ENCODE measurements at places on chromosomes 3 and 15.

DNA sequence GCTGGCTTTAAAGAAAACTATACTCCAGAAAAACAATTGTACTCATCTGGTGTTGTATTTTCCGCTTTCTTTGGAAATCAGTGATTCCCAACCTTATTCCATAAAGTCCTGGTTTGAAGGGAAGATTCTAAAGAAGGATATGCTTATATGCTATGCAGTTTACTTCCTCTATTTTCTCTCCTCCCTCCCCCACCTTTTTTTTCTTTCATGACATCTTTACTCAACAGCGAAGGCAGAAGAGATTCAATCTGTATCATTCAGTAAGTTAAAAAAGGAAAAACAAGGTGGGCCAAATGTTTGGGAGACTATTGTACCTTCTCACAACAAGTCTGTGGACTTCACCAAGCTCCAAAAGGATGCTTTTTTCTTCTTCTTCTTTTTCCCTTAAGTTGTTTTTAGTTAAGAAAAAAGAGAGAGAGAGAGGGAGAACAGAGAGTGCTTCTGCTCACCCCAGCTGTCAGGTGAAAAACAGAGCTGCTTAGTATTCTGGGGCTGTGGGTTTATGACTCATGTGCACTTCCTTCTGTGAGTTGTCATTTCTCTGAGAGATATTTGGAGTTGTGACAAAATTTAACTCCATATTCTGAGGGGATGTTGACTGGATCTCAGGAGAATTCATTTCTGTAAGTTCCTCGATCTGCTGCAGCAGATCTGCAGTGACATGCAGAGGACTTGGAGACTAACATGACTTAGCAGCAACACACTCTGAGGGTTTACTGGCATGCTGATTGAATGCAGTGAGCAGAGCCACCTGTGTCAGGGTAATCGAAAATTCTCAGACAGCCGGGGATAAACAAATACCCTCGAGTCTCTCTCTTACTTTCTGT lies 70.7 kb downstream of the SSR3 start:
- no peak for DNase-seq

DNA sequence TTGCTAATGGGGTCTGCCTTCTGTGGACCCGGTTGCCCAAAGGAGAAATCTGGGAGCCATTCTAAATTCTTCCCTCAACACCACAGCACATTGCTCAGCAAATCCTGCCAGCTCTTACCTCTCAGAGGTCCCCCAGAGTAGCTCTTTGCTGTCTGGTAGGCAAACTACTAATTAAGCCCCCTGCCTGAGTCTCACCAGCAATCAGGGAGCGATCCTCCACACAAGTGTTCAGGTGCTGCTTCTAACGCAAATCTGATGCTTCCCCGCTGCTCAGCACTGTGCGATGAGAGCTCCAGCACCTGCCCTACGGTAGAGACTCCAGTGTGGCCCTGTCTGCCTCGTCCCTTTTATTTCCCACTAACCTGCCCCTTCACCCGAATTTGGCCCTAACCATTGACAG lies 60.5 kb downstream of the HCN4 start:
- no peak for DNase-seq

- DNase-seq: peak; percentile 15
These were observed at the start of gene ACAD11 for GRCh38 chr3:132659365-132660051. TSS of gene ACAD11 (minus strand) at chr3:132659809. CDS start at chr3:132659751, 58 bp downstream.

- DNase-seq: no peak
These were observed 125.0 kb upstream of the TRIM42 start for GRCh38 chr3:140552898-140553297.

GRCh38 chr3:126737527-126737926 lies 33.5 kb downstream of the CHCHD6 start:
- DNase-seq: no peak

DNA sequence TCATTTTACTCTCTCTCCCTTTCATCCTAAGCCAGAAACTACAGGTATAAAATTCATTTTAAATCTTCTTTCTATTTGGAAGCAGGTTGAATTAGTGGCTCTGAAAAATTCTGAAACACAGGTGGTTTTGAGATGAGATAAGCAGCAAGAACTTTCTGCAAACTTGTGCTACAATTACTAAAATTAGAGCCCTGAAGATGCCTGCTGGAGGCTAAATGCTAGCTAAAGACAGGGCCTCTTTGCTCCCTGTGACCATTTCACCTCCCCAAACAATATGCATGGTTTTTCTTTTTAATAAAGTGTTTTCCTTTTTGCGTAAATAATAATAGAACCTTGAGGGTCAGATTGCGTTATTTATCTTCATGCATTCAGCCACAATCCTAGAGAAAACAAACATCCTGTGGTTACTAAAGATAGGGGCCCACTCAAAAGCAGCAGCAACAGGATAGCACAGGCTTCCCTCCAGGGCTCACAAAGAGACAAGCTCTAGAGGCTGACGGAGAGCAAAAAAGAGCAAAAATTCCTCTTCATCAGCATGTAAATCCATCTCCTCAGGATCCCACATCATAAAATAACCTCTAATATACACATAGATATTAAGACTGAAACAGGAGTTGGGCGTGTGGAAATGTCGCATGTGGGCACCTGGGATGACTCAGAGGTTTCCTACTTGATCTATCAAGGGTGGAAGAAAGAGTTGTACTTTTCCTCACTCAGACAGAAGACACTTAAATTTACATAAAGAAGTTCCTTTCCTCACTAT lies 26.5 kb upstream of the CP start:
- DNase-seq: no peak

- DNase-seq: no peak
These were observed 20.3 kb downstream of the CALML4 start for GRCh38 chr15:68184616-68185480.

DNA sequence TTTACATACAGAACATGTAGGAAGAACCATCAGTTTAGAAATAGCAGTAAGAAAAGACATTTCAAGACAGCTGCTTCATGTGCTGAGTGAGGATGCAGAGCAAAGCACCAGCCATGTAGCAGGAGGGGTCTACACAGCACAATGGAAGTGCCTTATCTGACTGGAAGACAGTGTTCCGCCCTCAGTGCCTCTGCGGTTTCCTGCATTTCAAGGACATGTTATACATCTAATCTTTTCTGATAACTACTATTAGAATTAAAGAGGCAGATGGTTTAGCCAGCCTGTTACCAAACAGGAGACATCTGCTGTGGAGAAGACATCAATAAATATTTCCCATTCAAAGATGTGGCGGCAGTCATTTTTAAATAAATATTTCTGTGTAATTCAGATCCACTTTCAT lies 10.6 kb downstream of the LSG1 start:
- no peak for DNase-seq

DNA sequence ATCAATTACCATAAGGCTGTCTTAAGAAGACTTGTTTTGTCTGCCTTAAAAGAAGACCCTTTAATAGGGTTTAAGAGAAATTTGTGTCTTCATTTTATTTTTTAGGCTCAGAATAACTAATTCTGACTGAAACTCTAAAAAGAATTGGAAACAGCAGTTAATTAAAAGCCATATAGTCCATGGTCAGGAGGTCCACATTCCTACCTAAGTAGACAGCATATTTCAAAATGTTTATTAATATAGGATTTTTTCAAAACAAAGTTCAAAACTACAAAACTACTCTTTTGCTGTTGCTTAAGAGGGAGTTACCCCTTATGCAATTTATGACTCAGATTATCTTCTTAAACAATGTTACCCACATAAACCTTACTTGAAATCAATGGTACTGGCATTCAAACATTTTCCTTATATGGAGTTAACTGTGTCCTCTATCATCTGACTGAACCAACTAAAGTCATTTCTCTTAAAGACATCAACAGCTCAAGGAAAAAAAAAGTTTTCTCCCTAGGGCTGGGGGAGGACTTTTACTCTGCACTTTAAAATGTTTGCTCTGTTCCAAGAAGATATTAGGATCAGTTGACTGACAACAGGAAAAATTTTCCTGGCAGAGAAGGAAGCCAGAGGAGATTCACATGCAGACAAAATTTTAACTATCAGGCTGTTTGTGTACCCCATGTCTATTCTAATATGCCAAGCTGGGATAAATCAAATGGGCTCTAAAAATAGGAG lies 56.8 kb upstream of the NANOGP8 start:
- DNase-seq: no peak

DNA sequence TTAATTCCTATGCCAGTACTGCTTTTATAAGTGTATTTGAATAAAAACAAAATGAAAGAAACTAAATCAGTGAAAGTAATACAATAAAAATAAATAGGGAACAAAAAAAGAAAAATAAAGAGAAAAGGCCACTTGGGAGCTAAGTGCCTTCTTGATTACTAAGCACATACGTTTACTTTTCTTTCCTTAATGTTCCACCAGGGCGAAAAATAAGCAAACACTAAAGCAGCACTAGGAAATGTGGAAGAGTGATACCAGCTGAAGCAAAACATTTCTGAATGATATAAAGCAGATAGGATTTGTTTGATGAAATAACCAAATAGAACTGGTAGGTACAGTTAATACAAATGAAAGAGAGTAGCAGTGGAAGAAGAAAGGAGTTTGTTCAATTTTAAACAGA lies 132.8 kb upstream of the ZPLD1 start:
- no peak for DNase-seq

DNA sequence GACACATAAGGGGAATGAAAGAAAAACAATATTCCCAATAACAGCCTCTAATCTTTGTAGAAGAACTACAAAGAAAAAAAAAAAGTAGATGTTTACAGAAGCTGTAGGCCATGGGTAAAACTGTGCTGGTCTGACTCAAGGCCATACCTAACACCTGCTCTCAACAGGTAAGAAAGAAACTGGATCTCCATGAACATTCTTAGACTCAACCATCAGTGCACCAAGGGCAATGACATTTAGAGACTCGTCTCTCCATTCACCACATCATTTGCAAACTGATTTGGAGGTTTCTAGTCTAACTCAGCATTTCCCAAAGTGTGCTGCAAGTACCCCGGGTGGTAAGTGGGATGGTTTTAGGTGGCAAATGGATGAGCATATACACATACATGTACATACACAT lies 164.2 kb downstream of the FOXP1 start:
- no peak for DNase-seq

DNA sequence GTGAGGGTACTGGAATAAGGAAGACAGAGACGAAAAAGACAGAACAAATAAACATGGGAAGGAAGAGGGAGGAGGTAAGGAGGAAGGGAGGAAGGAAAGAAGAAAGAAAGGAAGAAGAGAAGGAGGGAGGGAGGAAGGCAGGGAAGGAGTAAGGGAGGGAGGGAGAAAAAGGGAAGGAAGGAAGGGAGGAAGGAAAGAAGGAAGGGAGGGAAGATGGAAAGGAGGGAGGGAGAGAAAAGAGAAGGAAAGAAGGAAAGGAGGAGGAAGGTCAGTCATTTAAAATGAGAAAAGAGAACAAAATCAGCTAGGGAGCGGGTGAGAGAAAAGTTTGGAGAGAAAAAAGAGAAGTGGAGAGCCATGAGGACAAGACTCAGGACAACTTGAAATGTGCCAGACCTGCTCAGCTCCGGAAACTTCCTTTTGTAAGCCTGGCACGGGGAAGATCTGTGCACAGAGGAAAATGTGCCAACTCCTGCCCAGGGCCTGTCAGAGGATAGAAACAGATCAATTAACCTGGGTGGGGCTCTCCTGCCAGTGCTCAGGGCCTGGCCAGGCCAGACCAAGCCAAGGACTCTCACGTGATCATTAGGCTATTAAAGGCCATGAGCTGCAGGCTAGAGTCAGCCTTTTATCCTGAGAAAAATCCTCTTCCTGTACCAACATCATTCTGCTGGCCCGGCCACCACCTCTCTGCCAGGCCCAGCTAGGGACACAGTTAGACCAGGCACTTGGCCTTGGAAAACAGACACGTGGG lies 50.1 kb upstream of the BCL6 start:
- no peak for DNase-seq

- DNase-seq: no peak
These were observed 603.5 kb downstream of the MECOM start for GRCh38 chr3:169060037-169060436.

DNA sequence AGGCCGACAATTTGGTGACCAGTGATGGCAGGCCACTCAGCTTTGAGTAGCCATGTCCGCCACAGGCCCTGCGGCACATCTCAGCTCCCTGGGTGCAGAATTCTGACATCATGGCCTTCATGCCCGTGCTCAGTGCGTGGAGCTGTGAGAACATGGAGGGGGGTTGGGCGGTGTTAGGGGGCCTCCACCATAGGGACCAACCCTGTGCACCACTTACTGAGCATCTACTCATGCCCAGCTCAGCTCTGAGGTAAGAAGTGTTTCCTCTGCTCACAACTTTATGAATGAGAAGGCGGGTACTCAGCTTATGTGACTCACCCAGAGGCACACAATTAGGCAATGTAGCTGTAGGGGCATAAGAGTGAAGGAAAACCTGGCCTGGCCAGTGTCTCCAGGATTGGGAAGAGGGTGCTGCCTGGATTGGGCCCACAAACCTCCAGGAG lies 10.5 kb downstream of the ACOX2 start:
- DNase-seq: no peak

DNA sequence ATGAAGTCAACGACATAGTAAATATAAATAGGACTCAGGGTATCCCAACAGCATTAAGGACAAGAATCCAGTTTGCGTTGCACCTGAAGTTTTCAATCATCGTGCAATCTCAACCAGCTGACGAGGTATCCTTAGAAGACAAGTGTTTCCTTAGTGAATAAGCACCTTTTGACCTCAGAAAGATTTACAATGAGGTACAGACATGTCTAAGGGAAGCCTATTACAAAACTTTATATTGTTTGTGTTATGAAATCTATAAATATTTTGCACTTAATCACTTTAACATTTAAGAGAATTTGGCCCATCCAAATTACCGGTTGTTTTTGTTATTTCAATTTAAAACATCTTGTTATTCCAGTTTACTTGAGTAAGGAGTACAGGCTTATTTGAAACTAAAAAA lies 64.9 kb upstream of the PRICKLE2 start:
- no peak for DNase-seq

DNA sequence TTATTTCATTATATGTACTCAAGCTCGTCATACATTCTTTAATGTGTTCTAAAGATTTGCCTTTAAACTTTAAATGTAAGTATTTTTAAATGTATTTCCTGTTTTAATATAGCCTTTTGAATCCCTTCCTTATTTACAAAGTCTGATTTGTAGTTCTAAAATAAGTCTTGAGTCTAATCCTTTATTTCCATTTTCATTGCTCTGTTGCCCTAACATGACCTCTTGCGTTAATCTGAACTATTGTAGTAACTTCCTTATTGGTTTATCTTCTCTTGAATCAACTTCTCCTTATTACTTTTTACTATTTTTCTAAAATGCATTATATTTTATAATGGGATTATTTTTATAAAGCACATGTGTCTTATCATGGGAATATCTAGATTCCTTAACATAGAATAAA lies 24.0 kb downstream of the KNL1 start:
- DNase-seq: no peak

DNA sequence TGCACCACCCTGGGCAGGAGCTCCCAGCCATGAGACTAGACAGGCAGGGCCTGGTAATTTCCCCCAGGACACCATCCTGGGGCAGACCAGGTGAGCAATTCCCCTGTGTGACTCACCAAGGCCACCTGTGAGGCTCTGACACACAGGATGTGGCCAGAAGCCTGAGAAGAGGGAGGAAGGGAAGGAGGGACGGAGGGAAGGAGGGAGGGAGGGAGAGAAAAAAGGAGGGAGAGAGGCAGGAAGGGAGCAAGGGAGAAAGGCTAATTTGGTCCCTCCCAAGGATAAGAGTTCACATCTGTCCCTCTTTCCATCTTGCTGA lies 25.9 kb downstream of the WNT7A start:
- DNase-seq: no peak

GRCh38 chr3:72288955-72289691 lies 504.2 kb upstream of the PROK2 start:
- no peak for DNase-seq

GRCh38 chr3:133280586-133280985 lies 119.3 kb upstream of the BFSP2 start:
- DNase-seq: no peak
